ENCODE measurements at places on chromosomes 12 and 14. TPM values are rescaled to one million over a fixed set of nuclear protein-coding genes. Genes with fewer than 3 reads are reported as not detected.

Gene MANSC4
- not detected for total RNA-seq

Gene KCNC2
- not detected for total RNA-seq

Gene SLC25A21
- 0.80 TPM for total RNA-seq

Gene NTF3
- total RNA-seq, result 2.0 TPM

Gene RERGL
- total RNA-seq, result 0.40 TPM

Gene OTOGL
- total RNA-seq, result 0.04 TPM

Gene IRF2BPL
- total RNA-seq, result 14.2 TPM

Gene MAPKAPK5
- 24.0 TPM for total RNA-seq

Gene BIN2
- 1.5 TPM for total RNA-seq

Gene TAS2R20
- 0.96 TPM for total RNA-seq

Gene JPH4
- total RNA-seq, result 0.04 TPM

Gene CELA1
- total RNA-seq, result not detected

Gene PPFIA2
- total RNA-seq, result not detected

GRCh38 chr14:35858521-35859209 lies 32.5 kb downstream of the BRMS1L start:
- ATAC-seq, result peak; percentile 90

DNA sequence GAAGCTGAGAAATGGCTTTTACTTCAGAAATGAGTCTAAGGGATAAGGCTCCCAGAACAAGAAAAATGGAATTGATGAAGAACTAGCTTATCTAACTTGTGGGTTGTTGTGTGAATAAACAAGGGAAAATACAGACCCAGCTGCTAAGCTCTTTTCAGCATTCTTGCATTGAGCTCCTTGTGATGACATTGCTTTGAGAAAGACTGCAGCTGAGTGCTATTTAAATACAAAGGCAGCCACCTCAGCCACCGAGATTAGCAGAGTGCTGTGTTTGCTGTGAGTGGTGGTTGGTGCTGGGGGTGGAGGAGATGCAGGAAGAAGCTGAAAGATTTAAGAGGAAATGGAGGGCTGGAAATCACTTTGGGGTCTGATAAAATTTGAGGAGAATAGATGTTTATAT lies 396.0 kb upstream of the PRICKLE1 start:
- no peak for ATAC-seq

DNA sequence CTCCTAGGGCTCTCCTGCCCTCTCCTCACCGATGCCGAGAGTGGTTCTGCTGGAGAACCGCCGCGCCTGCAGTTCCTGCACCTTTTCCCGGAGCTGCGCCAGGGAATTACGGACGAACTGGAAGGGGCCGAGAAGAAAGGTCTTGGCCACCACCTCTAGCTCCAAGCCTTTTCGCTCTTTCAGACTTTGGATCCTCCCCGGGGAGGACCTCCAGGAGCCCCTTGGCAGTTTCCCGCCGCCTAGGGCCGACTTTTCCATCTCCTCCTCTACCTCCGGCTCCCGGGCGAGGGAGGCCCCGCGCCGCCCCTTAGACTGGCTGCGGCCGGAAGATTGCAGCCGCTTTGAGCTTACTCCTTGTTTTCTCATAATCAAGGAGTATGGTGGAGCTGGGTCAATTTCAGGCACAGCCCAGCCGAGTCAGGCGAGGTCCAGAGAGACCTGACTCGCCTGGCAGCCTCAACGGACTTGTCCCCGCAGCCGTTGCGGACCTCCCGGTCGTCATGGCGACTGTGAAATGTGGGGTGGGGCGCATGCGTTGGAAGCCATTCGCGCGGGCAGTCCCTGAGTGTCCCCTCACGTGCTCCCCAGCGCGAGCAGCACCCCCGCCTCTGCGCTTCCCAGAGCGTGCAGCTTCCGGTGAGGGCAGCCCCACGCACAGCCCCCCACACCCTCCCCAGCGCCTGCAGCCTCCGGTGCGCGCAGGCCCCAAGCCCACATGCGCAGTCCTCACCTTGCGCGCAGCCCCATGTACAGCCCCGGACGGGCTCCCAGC lies at the start of gene DPY19L2:
Gene DPY19L2 (minus strand): TSS at position 466 of the 772 bp plus-strand sequence. CDS start 100 bp downstream, at position 366.
- peak; percentile 61 for ATAC-seq

DNA sequence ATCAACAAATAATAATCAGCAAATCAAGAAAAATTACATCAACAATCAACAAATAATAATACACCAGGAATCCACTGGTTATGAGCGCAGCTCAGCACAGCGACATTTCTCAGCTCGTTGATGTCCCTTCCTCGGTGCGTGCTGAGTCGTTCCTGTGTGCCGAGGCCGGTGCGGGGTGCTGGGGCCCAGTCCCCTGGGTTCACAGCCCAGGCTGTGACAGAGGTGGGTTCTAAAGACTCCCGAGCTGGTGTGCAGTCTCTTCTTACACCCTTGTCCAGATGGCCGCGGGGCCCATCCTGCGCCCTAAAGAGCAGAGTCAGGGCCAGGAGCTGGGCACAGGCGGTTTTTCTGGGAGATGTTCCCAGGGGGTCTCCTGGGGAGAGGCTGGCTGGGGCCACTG lies 26.9 kb upstream of the TRAF3 start:
- ATAC-seq, result no peak

- no peak for ATAC-seq
Observed at GRCh38 chr12:54001283-54002187, 1.6 kb downstream of the HOXC9 start.

DNA sequence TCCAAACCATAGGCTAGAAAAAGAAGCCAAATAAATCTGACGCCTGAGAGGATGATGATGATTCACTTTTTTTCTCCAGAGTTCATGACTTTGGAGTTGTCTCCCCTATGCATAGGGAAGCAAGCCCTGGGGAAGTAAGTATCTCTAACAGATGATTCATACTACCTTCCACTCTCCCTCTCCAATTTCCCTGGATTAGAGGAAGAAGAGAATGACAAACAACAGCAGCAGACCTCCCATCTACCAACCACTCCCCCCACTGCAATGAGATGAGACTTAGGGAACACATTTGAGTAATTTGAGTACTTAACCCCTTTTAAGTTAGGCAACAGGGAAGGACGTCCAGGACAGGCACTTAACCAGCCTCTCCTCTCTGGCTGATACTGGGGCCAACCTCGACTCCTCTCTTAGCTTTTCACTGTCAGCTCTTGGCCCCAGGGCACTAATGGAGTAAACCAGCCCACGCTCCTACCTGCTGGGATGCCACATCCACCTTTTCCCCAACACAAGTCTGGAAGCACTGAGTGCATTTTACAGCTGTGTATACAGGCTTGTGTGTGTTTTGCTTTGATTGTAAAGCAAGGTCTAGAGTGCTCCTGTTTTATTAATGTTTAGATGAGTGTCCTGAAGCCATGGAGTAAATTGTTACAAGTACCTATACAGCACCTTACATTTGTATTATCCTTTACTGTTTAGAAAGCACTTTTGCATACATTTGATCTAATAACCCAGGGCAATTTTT lies 180.7 kb downstream of the PHLDA1 start:
- peak; percentile 67 for ATAC-seq

DNA sequence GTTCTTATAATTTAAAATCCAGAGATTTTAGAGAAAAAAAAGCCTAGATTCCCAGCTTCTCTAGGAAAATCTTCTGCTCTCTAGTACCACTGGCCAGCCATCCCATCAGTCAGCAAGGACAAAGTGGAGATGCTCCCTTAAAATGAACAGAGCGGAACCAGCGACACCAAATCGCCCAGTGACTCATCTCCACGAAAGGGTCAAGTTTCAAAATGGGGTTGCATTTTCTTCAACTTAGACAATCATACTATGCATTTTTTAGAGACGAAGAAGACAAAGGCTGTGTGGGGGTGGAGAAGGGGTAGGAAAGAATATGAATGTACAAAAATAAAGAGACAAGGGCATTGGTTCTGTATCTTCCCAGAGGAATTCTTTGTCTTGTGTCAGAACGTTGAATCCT lies 212.0 kb downstream of the SLC15A4 start:
- ATAC-seq, result no peak

DNA sequence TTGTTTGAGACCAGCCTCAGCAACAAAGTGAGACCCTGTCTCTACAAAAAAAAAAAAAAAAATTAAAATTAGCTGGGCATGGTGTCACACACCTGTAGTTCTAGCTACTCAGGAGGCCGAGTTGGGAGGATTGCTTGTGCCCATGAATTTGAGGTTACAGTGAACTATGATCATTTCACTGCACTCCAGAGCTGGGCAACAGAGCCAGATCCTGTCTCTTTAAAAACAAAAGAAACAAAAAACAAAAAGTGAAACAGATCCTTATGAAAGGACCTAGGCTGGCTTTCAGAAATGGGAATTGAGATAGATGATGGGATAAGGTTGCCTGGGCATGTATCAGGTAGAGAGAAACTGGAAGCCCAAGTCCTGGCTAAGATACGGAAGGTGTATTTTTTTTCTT lies 13.9 kb downstream of the ACTR6 start:
- no peak for ATAC-seq

GRCh38 chr12:26273811-26274210 lies 78.4 kb downstream of the SSPN start:
- no peak for ATAC-seq

DNA sequence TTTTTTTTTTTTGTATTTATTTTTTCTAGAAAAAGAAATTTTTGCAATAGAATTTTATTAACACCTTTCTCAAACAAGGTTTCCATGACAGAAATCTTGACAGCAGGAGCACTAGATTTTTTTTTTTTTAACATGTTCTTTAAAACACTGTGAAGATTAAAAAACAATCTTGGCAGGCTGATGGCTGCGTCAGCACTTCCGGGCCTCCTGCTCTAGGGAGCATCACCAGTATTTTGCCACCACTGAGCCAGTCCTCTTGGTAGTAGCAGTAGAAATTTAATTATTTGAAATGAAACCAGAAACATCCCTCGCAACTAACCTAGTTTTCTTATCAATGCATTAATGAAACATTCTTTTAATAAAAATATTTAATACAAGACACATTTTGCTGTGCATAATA lies 99.6 kb downstream of the APAF1 start:
- ATAC-seq, result no peak

DNA sequence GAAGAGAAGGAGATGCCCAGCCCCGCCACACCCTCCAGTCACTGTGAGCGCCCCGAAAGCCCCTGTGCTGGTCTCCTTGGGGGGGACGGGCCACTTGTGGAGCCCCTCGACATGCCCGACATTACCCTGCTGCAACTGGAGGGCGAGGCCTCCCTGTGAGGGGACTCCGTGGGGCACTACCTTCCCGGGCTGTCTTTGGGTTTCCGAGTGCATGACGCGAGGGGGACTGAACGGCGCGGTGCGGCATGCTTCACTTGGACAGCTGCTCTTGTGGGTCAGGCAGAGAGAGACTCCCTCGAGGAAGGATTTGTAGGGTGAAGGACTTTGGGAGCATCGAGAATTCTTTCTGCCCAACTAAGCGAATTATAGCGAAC lies 1.1 kb downstream of the CCDC184 start:
- ATAC-seq, result peak; percentile 4

DNA sequence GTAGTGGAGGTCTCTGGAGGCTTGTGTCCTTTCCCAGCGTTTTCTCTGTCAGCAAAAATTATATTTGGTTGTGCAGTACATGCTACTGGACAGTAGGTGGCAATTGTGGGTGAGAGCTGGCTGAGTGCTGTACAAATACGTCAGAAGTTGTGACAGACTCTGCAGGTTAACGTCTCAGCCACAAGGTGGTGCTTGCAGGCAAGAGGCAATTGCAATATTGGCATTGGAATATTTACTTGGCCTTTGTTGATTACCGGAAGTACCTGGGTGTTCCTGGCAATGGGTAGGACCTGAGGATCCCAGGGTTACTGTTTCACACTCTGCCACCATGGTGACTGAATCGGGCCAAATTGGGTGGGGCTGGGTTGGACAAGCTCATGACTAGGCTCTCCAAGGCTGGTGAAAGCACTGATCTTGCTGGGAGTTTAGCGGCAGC lies 333.9 kb upstream of the LMO3 start:
- ATAC-seq, result peak; percentile 99

DNA sequence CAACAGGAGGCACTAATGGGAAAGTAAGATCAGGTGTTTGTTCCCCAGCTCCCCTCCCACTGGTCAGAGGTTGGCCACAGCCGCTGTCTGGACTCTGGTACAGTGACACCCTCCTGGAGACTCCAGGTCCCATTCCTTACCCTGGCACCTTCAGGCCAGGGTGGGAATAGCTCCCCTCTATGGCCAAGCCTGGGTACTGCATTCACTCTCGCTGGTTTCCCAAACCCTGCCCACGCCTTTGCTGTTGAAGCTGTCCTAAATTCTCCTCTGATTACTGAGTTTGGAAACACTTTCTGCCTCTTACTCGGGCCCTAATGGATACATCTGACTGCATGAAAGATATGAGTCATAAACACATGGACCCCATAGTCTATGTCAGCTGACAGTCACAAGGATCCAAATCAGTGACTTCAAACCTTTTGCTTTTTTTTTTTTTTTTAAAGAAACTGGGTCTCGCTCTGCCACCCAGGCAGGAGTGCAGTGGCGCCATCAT lies 17.9 kb downstream of the HRK start:
- ATAC-seq, result peak; percentile 20

DNA sequence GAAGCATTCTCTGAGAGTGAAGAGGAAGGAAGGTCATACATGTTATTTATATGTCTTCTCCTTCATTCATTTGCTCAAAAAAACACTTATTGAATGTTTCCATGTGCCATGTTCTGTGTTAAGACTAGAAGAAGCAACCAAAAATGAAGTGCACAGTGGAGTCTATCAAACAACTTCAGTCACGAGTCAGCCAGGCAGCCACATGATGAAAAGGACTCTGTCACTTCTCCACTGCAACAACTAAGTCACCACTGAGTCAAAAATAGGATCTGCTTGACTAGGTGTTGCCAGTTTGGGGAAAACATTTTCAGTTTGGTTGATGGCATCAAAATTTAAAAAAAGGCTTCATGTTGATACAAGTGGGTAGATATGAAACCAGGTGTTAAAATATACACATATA lies 142.5 kb downstream of the PDE3A start:
- ATAC-seq, result no peak

GRCh38 chr12:12425616-12426015 lies 68.7 kb downstream of the BORCS5 start:
- no peak for ATAC-seq

- peak; percentile 75 for ATAC-seq
Observed at GRCh38 chr14:50599700-50600444, 39.9 kb downstream of the ATL1 start.

- ATAC-seq, result no peak
Observed at GRCh38 chr12:92905811-92906554, 23.1 kb downstream of the EEA1 start.

DNA sequence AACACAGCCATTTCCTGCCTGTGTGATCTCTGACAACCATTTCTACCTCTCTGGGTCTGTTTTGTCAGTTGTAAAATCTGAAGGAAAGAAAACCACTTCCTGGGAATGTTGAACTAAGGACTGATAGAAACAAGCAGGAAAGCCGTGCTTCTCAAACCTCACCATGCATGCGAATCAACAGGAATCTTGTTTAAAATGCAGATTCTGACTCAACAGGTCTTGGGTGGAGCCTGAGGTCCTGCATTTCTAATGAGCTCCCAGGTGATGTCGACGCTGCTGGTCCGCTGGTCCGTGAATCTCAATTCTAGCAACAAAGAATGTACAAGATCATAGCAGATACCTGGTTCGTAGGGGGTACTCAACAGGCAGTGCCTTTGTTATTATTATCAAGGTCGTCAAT lies 38.0 kb upstream of the GPATCH2L start:
- ATAC-seq, result no peak

GRCh38 chr12:64618953-64619590 lies 8.8 kb downstream of the RASSF3 start:
- peak; percentile 23 for ATAC-seq
